Natural killer cell treated with Interleukin-12 subunit alpha and Interleukin-12 subunit beta and Interleukin-15 and Interleukin-18, amount 100 ng/mL, for 72 hours (primary cell): ENCODE measurements at places on chromosomes 1 and 21.

GRCh38 chr1:96632045-96632664 lies 89.4 kb upstream of the PTBP2 start:
- DNase-seq: no peak

- DNase-seq: no peak
These were observed 5.7 kb downstream of the ZNF691 start for GRCh38 chr1:42851960-42852607.

DNA sequence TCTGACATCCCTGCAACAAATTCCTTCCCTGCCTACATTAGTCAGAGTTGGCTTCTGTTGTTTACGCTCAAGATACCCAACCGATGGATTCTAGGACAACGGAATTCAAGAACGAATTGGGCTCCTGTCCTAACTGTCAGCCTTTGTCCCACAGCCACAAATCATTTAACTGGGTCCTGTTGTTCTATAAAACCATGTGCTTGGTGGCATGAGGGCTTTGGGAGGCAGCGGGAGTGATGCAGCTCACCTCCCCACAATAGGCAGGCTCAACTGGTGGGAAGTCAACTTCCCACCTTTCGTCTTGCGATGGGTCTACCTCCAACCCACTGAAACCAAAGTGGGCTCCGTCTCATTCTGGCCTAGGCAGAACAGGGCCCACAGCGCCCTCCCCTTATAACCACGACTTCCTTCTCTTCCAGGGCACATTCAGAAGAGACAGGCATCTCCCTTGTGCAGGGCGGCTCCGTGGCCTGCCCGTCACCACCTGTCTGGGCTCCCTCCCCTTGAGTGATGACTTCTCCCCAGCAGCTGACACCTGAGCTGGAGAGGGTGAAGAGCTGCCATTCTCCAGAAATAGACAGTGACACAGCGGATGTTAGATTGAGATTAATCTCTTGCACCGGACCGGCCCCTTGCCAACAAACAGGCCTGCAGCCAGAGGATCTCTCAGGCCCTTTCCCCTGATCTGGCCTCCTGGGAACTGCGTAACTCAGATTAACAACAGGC lies 26.5 kb downstream of the LRRC38 start:
- DNase-seq: no peak

GRCh38 chr1:225529726-225530125 lies 101.9 kb upstream of the LBR start:
- no peak for DNase-seq

DNA sequence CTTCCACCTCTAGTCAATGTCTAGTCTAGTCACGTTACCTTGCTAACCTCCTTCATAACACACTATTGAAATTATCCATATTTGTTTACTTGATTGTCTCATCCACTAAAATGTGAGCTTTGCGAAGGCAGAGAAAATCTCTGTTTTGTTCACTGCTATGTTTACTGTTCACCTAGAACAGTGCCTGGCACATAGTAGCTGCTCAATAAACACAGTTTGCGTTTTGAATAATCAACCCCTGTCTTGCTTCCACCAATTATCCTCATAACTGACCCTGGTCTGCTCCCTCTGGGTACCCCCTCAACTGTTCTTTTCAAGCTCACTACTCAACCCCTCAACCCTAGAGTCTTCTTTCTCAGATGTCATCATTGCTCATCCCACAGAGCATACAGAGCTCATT lies 36.5 kb upstream of the NGF start:
- DNase-seq: no peak

GRCh38 chr1:182768963-182769362 lies 20.6 kb upstream of the NPL start:
- DNase-seq: no peak

- no peak for DNase-seq
These were observed 123.1 kb downstream of the APP start for GRCh38 chr21:26047279-26047967.

DNA sequence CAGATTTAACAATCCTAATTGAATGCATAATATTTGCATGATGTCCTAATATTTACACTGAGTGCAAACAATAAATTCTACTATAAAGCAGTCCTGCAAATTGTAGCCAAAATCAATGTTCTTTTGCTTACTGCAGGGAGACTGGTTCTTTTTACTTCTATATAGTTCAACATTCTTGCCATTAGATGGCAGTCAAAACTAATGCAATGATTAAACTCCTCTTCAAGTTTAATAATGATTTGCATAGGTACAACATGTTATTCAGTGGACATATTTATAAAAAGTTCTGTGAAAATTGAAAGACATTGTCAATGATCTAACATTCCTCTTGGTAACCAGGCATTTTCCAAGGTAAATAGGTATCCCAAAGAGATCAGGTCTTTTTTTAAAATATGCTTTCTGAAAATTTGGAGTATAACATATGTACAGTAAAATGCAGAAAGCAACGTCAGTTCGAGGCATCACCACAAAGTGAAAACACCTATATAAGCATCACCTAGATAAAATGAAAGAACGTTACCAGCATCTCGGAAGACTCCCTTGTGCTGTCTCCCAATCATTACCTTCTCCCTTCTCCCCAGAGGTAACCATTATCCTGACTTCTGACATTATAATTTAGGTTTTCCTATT lies 9.8 kb upstream of the FNBP1L start:
- no peak for DNase-seq

- DNase-seq: no peak
These were observed 107.2 kb upstream of the VAV3 start for GRCh38 chr1:108072212-108072611.

- no peak for DNase-seq
These were observed 51.6 kb upstream of the KCND3 start for GRCh38 chr1:112040891-112041740.

DNA sequence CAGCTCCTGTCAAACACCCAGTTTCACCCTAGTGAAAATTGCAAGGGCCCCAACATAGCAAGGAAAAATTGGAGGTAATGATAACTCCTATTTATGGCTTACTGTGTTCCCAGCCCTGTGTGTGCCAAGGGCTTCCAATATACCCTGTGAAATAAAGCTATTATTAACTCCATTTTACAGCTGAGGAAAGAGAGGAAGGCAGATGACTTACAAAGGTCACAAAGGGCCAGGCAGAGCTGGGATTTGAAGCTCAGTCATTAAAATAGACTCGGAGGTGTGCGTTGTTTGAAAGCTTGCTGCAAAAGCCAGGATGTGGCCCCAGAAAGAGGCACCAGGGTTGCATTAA lies 20.2 kb upstream of the SDC3 start:
- no peak for DNase-seq

- no peak for DNase-seq
These were observed 54.9 kb upstream of the AJAP1 start for GRCh38 chr1:4599521-4599920.

DNA sequence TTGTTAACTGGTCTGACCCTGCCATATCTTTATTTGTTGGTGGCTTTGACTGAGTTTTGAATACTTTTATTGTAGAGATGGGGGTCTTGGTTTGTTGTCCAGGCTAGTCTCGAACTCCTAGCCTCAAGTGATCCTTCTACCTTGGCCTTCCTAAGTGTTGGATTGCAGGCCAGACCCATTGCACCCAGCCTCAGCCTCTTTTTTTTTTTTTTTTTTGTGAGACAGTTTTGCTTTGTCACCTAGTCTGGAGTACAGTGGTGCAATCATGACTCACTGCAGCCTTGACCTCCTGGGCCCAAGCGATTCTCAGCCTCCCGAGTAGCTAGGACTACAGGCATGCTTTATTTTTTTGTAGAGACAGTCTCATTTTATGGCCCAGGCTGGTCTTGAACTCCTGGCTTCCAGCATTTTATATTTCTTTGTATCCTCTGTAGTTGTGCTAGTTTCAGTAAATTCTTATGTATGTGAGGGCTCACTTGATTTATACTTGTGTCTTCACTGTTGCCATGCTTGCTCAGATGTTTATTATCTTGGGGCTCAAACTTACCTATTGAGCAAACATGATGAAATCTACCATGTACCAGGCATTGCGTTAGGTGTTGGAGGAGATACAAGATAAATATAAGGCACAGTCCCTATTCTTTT lies 24.1 kb downstream of the THRAP3 start:
- peak; percentile 63 for DNase-seq

DNA sequence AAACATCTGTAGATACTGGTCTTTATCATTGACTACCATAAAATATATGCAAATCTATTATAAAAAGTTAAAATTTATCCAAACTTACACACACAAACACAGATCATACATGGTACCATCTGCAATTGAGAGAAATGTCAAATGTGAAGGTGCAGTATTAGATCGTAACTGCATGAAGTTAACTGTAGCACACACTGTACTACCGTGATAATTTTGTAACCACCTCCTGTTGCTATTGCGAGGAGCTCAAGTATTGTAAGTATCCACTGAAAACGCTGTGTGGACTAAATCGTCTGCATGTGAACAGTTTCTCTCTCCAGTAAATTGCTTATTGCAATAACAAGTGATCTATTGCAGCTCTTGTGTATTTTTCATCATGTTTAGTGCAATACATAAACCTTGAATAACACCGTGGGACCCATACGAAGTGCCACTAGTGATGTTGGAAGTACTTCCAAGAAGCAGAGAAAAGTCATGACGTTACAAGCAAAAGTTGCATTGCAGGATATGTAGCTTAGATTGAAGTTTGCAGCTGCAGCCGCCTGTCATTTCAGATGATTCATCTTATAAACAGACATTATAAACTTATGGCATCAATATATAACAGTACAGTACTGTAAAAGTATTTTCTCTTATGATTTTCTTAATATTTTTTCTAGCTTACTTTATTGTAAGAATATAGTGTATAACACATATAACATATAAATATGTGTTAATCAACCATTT lies 172.9 kb downstream of the SDCCAG8 start:
- no peak for DNase-seq

DNA sequence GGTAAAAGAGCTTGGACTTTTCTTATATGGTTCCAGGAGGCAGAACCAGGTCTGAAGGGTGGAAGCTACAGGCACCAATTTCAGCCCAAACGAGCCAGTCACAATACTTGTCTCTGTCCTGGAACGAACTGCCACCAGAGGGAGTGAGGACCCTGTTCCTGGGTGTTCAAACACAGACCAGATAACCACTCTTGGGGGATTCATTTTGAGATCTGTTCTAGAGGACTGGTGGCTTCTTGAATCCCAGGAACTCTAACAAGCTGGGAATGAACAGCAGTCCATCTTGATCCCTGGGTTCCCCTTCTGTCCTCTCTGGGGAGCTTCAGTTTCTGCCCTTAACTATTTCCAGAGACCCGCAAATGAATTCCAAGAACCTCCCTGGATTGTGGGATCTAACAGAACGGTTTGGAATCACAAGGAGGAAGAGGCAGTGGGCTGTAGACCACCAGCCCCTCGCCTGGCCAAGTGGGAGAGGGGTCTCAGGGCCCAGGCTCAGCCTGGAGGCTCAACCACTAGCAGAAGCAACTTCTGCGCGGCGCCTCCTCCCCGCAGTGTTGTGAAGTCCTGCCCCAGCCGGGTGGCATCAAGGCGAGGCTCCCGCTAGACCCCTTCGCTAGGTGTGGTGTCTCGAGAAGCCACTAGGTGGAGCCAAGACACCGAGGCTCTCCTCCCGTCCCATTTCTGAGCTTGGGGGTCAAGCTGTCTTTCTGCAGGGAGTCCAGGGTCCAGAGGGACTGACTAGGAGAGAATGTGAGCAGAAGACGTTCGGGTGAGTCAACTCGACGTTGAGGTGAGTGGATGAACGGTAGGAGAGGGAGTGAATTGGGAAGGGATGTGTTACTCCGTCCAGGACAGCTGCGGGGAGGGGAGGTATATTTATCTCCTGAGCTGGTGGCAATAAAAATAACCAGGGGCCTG lies 12.1 kb upstream of the NES start:
- peak; percentile 75 for DNase-seq

DNA sequence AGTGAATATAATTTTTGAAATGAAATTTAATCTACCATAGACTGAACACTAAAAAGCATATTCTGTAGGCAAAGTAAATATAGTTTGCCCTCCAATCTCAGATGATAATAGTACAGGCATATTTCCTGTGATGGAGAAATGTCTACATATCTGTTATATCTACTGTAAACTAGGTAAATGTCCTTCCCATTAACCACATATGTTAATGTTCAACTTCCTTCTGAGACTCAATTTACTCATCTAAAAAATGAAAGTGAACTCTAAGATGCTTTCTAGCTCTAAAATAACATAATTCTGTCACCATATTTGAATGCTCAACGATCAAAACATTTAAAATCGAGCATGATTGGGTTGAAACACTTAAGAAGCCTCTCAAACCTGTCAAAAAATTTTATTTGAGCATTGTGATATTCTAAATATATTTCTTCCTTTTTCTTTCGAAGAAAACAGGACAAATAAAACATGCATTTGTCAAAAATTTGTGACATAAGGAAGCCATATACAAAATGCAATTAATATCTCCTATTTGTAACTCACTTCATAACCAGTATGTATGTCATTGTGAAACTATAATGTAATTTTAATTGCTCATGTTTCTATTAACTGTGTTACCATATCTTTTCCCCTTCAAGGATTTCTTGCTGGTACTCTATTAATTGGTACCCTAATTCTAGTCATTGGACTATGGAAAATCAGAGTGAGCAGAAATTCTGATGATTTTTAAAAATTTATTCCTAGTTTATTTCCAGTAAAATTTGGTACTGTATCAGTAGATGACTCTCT lies 34.2 kb downstream of the CD55 start:
- DNase-seq: no peak

DNA sequence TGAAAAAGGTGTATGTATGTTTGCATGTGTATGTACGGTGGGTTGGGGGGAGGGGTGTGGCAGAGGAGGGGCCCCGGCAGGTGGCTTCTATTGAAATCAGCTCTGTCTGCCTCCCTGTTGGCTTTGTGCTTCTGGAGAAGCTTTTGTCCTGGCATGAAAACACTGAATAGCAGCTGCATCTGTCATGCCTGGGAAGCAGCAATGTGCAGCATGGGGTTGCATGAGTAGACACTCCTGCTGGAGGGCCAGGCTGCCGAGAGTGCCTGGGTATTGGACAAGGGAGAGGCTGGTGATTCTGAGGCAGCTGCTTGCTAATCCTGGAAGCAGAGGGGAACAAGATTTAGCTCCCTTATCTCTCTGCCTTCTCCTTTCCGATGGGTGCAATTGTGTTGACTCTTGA lies 20.5 kb downstream of the MAPKAPK2 start:
- DNase-seq: peak; percentile 20

- no peak for DNase-seq
These were observed 83.6 kb downstream of the SLC66A1 start for GRCh38 chr1:19395678-19396192.

DNA sequence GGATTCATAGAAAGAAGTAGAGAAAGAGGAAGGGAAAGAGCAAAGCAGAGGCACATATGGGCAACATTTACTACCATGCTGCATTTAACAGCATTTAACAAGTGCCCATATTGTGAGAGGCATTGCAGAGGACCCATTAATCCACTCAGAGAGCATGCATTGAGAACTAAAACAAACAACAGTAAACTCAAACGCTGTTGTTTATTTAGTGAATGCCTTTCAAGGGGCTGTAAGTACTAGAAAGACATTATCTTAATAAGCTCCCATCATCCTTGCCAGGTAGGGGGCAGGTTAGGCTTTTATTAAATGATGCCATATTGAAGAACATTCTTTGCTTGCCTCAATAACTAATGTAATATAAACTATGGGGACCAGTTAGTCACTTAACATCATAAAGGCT lies 254.3 kb upstream of the DAB1 start:
- DNase-seq: no peak
